CMK (cell line): ENCODE measurements at places on chromosomes 1 and 21.

DNA sequence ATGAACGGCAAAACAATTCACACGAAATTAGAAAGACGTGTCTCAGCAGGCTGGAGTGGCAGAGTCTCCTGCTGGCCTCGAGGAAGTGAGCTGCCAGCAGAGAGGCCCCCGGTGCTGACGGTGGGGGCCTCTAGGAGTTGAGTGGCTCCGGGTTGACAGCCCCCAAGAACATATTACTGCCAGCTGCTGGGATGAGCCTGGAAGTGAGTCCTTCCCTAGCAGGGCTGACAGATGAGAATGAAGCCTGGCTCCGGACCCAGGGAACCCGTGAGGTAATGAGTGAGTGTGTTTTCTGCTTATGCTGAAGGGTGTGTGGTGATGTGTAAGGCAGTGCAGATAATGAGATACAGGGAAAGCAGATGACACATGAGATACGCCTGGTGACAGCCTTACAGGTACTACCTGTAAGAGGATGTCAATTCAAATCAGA is 23.5 kb upstream of the LRRC47 start:
- DNase-seq, result no peak

GRCh38 chr1:181140398-181140797 is 51.9 kb downstream of the IER5 start:
- no peak for DNase-seq

- DNase-seq, result no peak
Observed at GRCh38 chr1:234125714-234126113, 221.2 kb downstream of the SLC35F3 start.

GRCh38 chr21:31629972-31630711 is 29.4 kb upstream of the SOD1 start:
- no peak for DNase-seq

- no peak for DNase-seq
Observed at GRCh38 chr1:220732137-220732536, 16.0 kb upstream of the MTARC2 start.

DNA sequence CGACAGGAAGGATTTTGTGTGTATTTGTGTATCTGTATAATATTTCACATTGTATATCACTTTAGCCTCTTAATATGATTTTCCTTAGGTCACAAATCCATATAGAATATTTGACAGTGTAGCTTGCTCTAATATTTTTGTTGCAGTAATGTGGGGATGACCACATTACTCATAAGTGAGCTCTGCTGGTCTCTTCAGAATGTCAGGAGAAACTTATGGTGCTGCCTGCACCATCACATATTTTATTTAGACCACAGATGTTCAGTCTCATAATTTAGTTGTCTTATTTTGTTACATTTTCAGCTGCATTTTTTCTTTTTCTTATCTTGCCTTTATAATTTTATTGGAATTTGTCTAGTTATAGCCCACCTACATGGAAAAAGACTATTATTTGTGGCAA is 205.3 kb downstream of the PBX1 start:
- no peak for DNase-seq

DNA sequence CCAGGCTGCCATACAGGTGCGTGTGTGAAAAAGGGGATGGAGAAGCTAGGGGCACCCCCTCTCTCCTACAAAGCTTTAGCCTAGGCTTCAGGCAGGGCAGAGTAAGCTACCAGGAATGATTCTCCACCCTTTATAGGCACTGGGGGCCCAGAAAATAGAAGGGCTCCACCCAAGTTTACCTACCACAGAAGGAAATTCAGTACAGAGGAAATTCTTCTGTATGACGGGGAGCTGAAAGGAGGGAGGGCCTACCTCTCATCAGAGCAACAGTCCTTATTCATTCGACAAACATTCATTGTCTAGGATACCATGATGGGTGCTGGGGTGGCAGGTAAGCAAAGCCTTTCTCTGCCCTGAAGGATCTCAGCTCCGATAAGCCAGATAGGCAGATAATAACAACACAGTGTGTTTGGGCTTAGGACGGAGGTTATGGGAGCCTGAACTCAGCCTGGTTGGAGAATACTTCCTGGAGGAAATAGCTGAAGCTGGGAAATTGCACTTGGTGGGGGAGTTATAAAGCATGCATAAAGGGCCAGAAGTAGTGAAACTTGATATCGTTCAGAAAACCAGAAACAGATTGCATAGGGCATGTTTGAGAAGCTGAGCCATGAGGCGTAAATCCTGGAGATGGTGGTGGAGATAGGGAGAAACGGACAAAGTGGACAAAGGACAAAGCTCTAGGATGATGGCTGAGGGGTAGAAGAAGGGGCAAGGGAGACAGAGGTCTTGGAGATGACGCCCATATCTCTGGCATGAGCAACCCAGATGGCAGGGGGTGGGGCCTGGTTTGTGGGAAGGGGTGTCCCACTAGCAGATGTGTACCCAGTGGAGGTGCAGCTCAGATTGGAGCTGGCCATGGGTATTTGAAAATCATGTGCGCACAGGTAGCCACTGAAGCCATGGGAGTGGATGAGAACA is 5.3 kb upstream of the P3R3URF start:
- no peak for DNase-seq

DNA sequence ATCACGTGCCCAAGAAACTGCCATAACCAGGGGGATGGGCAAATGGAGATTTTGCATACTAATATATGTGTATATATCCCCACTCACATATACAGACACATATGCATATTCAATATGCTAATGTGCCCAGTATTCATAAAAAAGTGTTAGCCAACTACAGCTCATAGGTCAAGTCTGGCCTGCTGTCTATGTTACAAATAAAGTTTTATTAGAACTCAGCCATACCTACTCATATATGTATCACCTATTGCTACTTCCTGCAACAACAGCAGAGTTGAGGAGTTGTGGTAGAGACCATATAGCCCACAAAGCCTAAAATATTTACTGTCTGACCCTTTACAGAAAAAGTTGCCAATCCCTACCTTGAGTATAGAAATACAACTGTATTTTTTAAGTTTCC is 93.3 kb downstream of the SDCCAG8 start:
- no peak for DNase-seq

DNA sequence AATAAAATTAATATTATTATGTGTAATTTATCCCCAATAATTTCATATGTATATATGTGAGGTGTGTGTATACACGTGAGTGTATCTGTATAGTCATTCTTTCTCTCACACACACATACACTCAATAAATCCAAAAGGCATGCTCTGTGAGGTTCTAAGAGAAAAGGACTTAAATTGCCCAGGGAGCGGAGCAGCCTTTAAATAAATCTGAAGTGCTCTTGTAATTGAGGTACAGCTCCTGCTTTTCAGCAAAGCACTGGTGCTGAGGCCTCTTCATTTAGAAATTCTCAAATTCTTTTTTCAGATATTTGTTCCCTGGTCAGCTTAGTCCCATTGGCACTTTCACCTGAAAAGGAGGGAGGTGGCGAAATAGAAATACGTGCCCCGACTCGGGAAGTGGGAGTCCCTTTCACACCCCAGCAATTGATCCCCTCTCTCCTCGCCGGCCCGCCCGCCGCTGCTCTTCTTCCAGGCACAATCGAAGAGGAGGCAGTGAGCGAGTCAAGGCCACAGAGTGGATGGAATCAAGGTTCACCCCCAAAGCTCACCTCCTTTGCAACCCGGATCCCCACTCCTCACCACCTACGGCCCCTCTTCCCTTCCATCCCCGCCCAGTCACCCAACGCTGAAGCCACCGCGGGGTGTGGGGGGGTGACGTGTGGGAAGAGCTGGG is 944 bp downstream of the PLPPR5 start:
- no peak for DNase-seq

DNA sequence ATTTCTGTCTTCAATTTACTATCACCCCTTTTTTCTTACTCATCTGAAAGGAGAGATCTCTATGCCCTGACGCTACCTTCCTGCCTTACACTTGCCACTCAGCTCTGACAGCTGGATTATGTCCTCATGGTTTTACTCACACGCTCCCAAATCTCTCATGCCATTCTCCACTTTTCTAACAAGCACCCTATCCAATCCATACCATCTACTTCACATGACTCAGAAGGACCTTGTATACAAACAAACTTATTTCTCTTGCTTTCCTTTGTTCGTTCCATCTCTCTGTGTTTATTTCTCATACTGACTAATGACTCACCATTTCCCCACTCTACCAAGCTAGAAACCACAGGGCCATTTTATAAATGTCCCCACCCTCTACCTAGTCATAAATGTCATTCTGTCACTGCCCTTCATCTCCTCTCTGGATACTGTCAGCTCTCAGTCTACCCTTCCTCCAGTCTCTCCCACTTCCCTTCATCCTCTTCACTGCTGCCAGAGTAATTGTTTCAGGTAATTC is 87.3 kb downstream of the USP24 start:
- no peak for DNase-seq

GRCh38 chr1:77905603-77906002 is 17.2 kb downstream of the NEXN start:
- DNase-seq, result no peak

DNA sequence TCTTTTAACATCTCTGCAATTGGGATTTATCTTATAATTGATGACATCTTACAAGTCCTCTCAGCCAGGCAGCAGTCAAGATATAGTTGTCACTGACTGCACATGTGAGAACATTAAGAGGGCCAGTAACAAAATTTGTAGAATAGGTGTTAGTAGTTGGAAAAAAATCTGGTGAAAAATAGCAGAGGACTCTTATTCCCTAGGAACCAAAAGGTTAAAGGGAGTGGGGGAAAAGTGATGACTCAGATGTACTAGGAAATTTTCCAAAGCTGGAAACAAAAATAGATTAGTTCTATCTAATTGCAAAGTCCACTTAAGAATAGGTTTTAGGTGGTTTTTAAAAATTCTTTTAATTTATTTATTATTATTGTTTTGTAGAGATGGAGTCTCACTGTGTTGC is 3.6 kb downstream of the NUP210L start:
- DNase-seq, result no peak

DNA sequence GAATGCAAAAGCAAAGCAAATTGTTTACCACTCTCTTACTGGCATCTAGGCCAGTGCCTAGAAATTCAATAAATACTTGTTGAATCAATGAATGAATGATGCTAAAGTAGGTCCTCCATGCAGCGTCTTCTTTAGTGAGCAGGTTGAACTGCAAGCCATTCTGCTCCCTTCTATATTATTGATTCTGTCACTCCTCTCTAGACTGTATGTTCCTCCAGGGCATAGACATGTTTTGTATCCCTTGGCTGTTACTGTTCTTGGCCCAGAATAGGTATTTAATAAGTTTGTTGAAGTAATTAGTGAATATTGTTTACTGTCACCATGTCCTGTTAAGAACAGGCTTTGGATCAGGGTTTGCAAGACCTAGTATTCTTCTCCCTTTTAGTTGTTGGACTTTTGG is 43.7 kb downstream of the OSBPL9 start:
- DNase-seq, result no peak

- no peak for DNase-seq
Observed at GRCh38 chr1:48644190-48644900, 132.3 kb downstream of the BEND5 start.

DNA sequence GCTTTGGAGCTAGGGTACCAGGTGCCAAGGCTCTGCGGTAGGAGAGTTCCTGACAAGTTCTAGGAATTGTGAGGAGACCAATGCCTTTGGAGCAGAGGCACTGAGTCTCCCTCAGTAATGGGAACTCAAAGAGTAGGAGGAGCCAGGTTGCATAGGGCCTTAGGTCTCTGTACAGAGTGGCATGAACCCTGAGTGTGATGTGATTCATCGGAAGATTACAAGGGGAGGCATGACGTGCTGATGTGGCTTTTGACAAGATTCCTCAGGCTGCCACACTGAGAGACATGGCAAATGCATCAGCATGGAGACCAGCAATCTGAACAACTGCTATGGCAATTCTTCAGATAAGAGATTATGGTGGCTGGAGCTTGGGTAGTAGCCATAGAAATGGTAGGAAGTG is 94.6 kb upstream of the SLC44A3 start:
- no peak for DNase-seq

- DNase-seq, result no peak
Observed at GRCh38 chr1:152886085-152886484, 8.0 kb downstream of the SMCP start.

DNA sequence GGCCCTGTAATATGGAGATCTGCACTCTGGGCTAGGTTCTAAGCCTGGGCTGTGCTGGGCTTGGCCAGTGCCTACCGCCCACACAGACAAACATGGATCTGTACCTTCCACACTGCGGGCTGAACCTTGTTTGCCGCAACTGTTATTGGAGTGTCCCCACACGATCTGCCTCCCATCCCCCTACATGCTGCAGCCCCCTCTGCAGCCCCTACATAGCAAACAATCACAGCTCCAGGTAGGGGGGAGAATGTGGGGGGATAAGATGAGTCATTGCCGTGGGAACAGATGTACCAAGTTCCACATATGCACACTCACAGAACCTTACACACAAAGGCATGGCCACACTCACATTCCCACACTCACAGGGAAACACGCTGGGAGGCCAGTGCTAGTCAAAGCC is 2.1 kb upstream of the HCRTR1 start:
- no peak for DNase-seq

DNA sequence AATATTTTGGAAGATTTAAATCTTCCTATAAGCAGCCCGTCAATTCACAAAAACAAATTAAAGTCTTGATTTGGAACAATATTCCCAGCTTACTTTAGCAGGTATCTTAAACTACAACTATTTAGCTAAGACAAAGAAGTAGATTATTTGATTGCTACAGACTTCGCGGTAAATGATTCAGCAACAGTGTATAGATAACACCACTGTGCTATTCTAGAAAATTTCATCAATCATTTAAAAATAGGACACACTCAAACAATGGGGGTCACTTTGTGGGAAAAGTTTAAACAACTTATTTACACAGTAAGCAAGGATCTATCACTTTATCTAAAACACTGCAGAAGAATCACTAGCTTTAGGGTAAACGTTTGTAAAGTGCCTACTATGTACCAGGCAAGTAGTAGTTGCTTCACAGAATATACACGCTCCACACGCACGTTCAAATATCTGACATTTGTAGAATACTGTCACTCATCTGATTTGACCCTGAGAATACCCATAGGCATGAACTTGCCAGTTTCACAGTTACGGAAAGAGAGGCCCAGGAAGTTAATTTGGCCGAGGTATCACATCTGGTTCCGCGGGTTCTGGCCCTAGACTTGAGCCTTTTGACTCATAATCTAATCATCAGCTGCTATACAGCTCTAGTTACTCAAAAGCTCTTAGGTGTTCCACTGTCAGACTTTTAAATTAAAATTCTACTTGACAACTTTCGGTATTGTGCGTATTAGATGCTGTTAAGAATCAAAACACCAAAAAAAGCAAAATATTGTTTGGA is 876 bp downstream of the DENND2C start:
- DNase-seq, result no peak

GRCh38 chr21:26967062-26967913 is at the start of gene ADAMTS5:
Gene ADAMTS5 (minus strand): TSS chr21:26967088. CDS start chr21:26966391, 697 bp downstream.
- DNase-seq, result no peak

- DNase-seq, result peak; percentile 47
Observed at GRCh38 chr21:37073417-37074196, 553 bp downstream of the TTC3 start.
